Activated naive CD4-positive, alpha-beta T cell (primary cell): ENCODE measurements at places on chromosomes 12 and 14.

DNA sequence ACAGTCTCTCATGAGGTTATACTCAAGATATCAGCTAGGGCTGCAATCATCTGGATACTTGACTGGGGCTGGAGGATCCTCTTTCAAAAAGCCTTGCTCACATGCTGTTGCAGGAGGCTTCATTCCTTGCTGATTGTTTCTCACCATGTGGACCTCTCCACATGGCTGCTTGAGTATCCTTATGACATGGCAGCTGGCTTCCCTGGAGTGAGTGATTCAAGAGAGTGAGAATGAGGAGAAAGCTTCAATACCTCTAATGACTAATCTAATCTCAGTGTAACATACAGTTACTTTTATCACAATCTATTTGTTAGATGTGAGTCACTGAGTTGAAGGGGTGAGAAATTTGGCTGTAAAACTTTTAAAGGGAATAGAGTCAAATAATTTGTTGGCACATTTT, 14.4 kb upstream of the SDR39U1 start:
- DNase-seq: no peak

DNA sequence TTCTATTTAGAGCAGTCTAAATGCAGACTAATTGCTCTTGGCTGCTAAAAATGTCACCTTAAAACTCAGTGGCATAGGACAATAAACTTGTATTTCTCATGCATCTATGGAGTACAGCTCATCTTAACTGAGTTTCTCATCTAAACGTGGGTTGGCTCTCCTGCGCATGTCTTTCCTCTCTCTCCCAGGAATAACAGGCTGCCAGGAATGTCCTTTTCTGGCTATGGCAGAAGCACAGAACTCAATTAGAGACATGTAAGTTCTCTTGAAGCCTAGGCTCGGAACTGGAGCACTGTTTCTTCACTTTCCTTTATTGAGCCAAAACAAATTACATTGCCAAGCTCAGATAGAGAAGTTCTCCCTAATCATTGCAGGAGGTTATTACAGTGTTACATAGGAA, 722.3 kb upstream of the FLRT2 start:
- DNase-seq: no peak

DNA sequence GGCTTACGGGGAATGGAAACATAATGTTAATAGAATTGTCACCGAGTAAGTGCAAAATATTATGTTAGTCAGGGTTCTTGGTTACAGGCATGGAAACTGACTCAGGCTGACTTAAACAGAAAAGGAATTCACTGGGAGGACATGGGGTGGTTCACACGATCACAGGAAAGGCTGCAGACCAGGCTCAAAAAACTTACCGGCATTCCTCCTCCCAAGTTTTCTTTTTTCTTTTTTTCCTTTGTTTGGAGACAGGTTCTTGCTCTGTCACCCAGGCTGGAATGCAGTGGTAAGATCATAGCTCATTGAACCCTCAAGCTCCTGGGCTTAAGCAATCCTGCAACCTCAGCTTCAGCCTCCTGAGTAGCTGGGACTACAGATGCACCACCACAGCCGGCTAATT, 11.9 kb upstream of the UBE2N start:
- DNase-seq: no peak

DNA sequence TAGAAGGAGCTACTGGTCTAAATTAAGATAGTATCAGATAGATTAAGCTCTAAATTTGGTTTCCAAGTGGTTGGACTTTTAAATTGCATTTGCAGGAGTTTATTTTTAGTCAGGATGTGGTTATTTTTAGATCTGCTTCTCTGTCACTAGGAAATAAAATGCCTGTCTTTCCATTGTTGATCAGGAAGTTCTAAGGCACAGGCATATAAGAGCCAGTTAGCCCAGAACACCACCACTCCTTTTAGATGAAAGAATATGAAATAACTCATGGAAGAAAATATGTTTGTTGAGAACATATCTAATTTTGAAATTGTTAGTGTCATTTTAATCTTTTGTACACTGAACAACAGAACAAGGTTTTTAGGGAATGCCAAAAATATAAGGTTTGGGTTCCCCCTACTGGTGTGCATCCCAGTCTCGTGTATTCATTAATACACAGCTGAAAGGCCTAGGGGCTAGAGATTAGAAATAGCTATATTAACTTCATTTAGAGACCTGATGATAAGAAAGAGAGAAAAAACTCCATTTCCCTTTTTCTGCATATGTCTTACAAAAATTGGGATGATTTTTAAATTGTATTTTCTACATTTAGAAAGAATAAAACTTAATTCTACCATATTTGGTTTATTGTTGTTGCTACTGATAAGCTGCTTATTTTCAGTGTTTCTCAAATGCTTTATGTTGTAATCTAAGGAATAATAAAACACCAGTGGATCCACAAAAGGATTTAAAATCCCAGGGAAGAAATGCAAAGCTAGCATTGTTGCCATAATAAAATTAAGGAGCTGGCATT, 67.2 kb downstream of the RIC8B start:
- peak; percentile 10 for DNase-seq

GRCh38 chr12:15774819-15775218, 14.4 kb downstream of the EPS8 start:
- no peak for DNase-seq

GRCh38 chr12:106647793-106648514, 65.2 kb downstream of the RFX4 start:
- no peak for DNase-seq

- DNase-seq: no peak
Observed at GRCh38 chr12:50786498-50787231, 22.8 kb downstream of the ATF1 start.

GRCh38 chr12:25257590-25258324, 7.0 kb upstream of the KRAS start:
- DNase-seq: no peak

GRCh38 chr12:116697716-116698115, 40.2 kb downstream of the SPRING1 start:
- no peak for DNase-seq

- DNase-seq: no peak
Observed at GRCh38 chr12:124592481-124593160, 25.2 kb upstream of the NCOR2 start.

GRCh38 chr12:58347188-58347587, 405.8 kb downstream of the ATP23 start:
- no peak for DNase-seq

GRCh38 chr14:60622210-60622916, 26.9 kb downstream of the SIX1 start:
- DNase-seq: no peak
